ENCODE measurements at places on chromosomes 5 and 9.

DNA sequence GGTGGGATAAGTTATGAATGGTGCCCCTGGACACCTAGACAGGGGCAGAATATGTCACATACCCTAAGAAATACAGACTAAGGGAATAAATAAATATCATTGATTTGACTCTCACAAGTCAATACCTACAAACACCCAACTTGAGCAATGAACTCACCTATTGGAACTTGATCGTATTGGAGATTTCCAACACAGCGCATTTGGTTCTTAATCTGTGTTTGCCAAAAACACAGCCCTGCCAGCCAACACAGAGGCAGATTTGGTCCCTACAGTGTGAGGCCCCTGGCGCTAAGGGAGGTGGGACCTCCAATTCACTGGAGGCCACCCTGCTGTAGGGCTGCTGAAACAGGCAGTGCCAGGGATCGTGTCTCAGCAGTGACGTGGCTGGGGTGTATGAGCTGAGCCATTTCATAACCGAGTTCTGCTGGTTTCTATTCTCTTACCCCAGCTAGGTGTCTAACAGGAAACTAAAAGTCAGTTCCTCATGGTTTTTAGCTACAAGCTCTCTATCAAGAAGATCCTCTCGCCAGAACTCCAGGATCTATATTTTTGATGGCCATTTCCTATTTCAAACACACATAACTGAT lies 84.5 kb downstream of the SLC1A1 start:
- no peak for DNase-seq

DNA sequence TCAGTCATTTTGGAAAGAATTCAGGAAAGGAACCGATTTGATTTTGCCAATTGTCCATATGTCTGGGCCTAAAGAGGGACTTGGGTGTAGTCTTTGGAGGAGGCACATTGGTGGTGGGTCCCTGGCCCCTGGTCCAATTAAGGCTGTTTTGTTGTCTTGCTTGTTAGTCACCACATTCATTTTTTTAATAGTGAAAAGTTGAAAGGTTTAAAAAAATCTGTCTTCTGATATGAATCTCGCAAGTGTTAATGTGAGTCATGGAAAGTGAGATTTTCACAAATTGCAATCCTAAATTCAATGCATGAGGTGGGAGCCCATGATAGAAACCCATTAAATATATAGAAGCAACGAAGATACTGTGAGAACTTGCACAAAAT lies 165.9 kb upstream of the OTULINL start:
- DNase-seq, result no peak

GRCh38 chr9:122032346-122032745 lies 60.8 kb downstream of the TTLL11 start:
- DNase-seq, result no peak

DNA sequence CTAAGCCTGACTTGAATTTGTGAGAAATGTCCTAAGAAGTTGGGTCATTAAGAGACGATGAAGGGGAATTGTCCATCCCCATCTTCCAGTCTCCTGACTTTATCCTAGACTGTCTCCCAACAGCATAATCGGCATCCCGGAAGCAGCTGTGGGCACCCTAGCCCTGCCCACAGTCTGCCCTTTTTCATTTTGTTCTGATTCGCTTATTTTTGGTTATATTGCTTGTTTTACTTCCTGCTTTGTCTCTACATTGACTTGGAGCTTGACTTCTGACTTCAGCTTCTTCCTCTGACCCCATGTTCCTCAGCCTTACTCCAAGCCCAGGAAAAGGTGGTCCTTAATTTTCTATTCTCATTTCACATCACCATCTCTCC lies 41.8 kb downstream of the UGCG start:
- no peak for DNase-seq

DNA sequence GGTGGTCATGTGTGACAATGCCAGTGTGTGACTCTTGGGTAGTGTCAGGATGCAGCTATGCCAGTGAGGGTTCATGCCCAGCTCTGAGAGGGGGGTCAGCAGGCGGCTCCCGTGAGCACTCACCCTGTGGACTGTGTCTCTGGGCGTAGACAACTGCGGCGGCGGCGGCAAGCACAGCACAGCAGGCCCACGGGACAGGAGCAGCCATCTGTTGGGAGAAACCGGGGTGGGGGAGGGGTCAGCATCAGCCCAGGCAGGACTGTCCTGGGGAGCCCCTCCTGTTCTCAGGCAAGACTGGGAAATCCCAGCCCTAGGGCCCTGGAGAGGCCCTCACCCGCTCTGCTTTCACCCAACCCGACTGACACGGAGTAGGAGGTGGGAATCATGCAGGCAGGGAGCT lies 20.8 kb downstream of the CNTFR start:
- no peak for DNase-seq

DNA sequence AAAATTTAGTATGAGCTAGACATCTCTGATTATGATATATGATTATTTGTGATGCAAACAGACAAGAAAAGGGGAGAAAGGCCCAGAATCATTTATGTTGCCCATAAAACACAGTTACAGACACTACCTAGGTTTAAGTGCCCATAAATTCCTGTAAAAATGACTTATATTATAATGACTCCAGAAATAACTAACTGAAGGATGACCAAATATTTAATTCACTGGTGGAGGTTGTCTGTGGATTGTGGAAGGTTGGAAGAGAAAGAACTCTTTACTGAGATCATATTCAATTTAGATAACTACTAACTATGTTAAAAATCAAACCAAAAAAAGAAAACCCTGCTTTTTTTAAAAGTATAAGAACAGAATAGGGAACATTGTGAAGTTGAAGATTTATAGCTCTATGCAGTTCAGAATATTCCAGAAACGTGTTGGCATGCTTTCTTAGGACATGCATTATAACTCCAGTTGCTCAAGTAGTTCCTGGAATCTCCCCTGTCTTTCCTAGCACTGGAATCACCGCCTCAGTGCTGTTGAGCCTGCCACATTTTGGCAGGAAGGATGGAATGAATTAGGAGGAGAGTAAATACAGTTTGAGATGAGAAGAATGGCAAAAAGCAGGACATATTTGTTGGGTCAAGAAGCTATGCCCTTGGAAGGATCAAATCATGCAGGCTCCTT lies 72.0 kb upstream of the PAPPA start:
- no peak for DNase-seq

GRCh38 chr5:125584140-125584520 lies 837.7 kb upstream of the ZNF608 start:
- no peak for DNase-seq

DNA sequence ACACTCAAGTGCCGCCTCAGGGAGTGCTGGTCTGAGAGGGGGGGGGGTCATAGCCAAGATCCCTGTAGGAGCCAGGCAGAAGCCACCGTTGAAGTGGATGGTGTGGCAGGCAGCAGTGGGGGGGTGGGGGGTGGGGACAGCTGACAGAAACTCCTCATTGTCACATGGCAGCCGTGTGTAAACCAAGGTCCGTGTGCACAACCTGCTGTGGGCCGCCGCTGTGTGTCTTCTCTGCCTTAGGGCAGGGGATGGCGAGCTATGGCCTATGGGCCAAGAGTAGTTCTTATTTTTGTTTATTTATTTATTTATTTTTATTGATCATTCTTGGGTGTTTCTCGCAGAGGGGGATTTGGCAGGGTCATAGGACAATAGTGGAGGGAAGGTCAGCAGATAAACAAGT lies 13.4 kb downstream of the SQSTM1 start:
- no peak for DNase-seq

DNA sequence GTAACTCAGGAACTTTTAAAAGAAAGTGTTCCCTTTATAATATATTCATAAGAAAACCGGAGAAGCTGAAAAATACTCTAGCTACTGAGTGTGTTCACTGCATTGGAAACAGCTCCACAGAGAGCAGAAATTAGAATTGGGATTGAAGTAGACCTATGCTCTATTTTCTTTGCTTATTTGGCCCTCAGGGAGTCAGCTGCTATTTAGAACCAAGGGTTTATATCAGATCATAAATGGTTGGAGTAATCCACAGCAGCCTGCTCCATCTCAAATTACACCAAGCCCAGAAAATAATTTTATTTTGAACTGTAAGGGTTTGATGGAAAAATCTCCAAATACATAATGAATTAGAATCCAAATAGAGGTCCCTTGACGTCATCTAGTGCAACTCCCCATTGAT lies 202.6 kb downstream of the ADAMTSL1 start:
- no peak for DNase-seq

- DNase-seq, result no peak
Measured at GRCh38 chr9:115050002-115050490, 67.9 kb downstream of the TNC start.

DNA sequence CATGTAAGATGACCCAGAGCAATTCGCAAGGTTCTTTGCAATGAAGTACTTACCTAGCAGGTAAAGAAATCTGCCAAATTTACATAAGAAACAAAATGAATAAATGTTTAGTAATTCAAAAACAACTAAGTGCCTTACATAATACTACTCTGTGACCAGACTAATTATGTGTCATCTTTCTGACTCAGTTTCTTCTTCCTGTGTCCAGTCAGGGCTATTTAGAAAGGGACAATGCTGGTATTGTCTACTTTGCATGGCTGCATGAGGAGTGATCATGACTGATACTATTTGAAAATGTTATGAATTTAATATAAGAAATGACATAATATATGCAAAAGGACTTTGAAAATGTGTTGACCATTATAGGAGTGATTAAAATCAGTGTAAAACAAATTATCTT lies 210.0 kb downstream of the TMEM161B start:
- no peak for DNase-seq

- no peak for DNase-seq
Measured at GRCh38 chr9:77451507-77451906, 196.6 kb downstream of the GNA14 start.

- DNase-seq, result no peak
Measured at GRCh38 chr9:95073042-95073607, 244.4 kb downstream of the FANCC start.

DNA sequence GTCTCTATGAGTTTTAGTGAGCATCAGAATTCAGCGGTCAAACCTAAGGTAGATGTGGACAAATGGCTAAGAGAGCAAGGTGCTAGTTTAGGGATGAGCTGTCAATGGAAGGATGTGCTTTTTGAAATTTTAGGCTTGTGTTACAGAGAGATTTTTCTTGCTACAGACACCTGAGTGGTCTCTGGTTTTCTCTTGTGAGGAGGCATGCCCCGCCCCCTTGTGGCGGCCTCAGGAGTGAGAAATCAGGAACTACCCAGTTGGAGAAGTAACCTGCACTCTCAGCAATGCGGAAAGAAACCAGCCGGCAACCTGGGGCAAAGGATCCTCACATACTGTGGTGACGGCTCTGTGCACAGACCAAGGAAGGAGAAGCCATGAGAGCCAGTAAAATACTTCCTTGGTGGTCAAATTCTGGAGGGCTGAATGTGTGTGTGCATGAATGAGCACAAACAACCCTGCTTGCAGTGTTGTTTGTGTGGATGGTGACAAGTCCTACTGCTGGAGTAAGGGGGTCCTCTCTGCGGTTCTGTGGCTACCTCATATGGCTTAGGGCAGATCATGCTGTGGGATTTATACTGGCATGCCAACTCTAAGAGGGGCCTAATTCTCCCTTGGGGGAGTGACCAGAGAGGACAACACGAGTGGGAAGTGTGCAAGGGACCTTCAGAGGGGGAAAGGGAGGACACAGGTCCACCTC lies 16.7 kb upstream of the HSD17B4 start:
- no peak for DNase-seq

DNA sequence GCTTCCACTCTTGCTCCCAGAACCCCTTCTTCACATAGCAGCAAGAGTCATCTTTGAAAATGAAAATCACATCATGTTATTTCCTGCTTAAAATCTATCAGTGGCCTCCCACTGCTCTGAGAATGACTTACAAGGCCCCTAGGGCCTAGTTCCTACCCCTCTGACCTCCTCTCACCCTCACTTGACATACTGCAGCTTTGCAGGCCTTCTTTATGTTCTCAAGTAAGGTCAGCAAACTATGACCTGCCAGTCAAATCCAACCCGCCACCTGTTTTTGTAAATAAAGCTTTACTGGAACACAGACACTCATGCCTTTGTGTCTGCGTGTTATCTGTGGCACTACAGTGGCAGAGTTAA lies 185.7 kb downstream of the NR3C1 start:
- DNase-seq, result no peak

DNA sequence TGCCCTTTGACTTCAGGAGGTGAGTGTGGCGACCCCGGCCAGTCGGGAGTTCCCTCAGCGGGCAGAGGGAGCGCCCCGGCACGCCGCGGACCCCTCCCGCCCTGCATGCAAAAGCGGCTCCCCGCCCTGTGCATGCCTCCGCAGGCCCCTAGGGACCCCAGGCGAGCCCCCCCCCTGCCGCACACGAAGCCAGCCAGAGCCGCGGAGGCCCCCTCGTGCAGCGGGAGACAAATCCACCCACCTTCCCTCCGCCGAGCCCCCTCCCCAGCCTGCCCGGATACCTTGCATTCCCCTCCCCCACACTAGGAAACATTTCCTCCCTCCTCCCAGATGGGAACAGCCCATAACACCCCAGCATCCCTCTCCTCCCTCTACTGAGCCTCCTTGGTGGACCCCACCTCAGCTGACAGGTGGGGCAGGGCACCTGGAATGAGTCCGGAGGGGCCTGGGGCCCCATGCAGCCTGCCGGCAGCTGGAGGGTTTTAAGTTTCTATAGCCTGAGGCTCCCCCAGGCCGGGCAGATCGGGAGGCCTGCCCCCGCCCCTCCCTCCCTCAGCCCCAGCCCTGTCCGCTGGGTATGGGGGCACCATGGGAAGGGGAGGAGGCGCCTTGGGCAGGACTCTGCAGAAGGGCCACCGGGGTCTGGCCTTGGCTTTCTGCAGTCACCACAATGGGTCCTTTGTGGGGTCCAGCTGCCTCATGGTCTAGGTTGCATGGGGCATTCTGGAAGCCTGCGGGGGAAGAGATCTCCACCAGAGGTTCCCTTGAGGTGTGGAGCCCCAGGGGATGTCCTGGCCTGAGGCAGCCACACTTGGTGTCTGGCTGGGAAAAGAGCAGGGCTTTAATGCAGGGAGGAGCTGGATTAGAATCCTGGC lies 601 bp downstream of the ERGIC1 start:
- peak; percentile 31 for DNase-seq

DNA sequence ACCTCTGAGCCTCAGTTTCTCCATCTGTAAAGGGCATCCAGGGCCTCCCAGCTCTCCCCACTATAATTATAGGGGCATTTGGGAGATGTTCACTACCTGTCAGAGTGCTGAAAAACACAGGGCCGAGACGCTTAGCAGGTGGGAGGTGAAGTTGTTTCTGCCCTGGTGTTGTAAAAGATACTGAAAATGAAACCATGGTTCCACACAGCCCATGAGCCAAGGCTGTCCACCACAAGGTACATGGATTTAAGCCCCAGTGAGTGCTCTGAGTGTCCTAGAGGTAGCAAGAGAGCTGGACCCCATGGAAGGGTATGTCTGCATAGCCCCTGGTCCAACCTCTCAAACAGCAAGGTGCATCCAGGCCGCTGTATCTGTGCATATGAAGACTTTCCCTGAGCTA lies 137.5 kb downstream of the C5orf15 start:
- DNase-seq, result no peak
